Spleen (tissue), 13 donors: ENCODE measurements at places on chromosomes 13 and 19. TPM values are rescaled to one million over a fixed set of nuclear protein-coding genes. Genes with fewer than 3 reads are reported as not detected.

The C13orf42 gene
- not detected for total RNA-seq

DNA sequence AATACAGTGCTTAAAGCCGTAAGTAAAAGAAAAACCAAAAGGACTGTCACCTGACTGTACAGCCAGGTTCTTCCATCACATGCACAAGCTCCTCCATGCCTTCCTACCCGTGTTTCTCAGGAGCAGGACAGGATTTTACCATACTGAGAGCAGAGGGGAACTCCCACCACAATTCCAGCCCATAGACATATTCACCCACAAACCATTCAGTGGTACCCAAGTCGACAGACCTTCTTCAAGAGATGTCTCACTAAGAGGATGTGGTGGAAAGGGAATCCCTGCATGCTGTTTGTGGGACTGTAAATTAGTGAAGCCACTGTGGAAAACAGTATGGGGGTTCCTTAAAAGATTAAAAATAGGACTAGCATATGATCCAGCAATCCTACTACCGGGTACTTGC is 66.9 kb upstream of the DOCK9 start:
- no peak for DNase-seq

The LMTK3 gene
- total RNA-seq = 2.0 TPM

DNA sequence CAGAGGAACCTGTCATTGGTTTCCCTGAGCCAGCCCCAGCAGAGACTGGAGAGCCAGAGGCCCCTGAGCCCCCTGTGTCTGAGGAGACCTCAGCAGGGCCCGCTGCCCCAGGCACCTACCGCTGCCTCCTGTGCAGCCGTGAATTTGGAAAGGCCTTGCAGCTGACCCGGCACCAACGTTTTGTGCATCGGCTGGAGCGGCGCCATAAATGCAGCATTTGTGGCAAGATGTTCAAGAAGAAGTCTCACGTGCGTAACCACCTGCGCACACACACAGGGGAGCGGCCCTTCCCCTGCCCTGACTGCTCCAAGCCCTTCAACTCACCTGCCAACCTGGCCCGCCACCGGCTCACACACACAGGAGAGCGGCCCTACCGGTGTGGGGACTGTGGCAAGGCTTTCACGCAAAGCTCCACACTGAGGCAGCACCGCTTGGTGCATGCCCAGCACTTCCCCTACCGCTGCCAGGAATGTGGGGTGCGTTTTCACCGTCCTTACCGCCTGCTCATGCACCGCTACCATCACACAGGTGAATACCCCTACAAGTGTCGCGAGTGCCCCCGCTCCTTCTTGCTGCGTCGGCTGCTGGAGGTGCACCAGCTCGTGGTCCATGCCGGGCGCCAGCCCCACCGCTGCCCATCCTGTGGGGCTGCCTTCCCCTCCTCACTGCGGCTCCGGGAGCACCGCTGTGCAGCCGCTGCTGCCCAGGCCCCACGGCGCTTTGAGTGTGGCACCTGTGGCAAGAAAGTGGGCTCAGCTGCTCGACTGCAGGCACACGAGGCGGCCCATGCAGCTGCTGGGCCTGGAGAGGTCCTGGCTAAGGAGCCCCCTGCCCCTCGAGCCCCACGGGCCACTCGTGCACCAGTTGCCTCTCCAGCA is 4.2 kb downstream of the ZNF574 start:
- no peak for DNase-seq

The ZNF490 gene
- total RNA-seq = 15.2 TPM

DNA sequence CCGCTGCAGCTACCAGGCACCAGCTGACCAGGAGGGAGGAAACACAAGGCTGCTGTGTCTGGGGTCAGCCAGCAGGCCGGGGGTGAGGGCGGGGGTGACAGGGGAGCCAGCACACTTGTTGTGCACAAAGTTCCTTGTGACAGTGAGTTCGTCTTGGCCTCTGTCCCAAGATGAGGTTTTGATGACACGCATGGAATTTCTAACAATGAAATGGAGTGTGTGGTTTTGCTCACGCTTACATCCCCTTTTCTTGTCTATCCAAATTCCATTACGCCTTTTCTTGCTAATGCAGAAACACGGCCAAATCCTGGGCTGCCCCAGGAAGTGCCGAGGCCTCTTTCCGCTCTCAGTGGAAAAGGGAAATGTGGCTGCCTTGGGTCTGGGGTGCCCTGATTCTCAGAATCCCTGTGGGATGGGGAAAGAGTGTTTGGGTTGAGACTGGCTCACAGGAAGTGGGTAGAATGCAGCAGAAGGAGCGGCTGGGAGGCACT is 73.8 kb downstream of the GADD45B start:
- DNase-seq = peak; percentile 84

- no peak for DNase-seq
Observed at GRCh38 chr13:39641645-39642044, 13.8 kb upstream of the COG6 start.

The CLEC11A gene
- 9.0 TPM for total RNA-seq

DNA sequence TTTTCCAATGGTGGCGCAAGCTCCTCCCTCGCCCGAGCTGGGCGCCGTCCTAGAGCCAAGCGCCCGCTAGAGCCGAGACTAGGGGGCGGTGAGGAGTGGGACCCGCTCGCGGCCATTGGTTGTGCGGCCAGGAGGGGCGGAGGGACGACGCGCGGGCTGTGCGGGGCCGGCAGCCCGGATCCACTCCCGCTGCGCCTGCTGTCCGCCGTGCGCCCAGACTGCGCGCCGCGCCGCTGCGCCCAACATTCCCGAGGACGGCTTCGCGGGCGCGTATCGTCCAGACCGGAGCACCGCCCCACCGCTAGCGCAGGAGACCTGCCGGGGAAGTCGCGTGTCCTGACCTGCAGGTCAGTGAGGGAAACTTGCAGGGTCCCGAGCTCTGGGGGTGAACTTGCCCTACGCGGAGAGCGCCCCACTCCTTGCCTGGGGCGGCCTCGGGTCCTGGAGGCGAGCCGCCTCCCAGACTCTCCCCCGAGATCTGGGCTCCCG is at the start of gene SERTM1:
SERTM1 (plus strand) TSS at position 183 of the 489 bp plus-strand sequence. CDS start 21,059 bp downstream, outside the sequence.
- DNase-seq = peak; percentile 72

The LRFN3 gene
- 7.8 TPM for total RNA-seq

- DNase-seq = peak; percentile 94
Observed at GRCh38 chr13:19957320-19958154, 990 bp upstream of the ZMYM2 start.

- DNase-seq = no peak
Observed at GRCh38 chr19:54133957-54134590, 3.5 kb upstream of the CNOT3 start.

The KLK6 gene
- total RNA-seq = 0.79 TPM

The HTR2A gene
- total RNA-seq = not detected

- DNase-seq = no peak
Observed at GRCh38 chr13:52892925-52893324, 44.5 kb upstream of the PCDH8 start.

DNA sequence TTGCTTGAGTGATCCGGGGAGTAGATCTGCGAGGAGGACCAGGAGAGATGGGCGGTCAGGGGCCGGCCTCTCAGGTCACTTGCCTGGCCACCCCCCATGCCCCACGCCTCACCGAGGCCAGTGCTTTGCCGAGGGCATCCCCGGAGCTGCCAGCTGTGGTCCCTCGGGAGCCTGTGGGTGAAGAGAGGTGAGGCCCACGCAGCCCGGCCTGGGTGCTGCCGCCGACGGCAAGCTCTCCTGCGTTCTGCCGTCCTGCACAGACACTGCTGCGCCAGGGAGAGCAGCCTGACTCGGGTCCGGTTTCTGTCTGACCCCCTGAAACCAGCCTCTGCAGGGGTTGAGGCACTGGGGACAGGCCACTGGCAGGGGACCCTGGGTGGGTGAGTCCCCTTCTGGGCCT is 15.8 kb upstream of the UQCR11 start:
- DNase-seq = no peak

DNA sequence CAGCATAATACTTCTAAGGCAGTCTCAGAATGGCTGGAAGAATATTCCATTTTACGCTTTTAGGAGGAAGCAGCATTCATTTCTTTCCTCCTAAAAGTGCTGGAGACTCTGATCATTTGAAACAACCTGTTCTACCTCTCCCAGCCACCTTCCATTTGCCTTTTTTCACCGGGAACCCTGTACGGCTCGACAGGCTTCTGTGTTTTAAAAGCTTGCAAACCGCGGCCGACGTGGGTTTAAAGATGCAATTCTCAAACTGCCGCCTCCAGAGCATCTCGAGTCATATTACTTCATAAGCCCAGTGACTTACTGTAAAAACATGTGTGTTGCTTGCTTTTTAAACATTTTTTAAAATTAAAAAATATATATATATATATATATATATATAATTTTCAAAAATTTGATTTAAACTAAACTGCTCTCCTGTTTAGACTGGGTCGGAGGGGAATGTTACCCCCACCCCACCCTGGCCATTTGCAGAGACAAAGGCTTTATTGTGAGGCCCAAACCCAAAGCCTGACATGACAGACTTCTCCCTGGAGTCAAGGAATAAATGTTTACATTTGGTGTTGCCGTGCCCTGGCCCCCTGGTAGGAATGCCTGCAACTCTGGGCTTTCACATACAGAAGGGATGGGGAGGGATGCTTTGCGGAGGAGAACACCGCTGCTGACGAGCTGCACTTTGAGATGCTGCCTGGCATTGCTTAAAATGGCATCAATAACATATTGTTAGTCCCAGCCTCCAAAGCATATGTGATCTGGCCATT is 30.4 kb downstream of the ZNF536 start:
- no peak for DNase-seq

- DNase-seq = peak; percentile 59
Observed at GRCh38 chr19:7787141-7787540, 24.1 kb downstream of the CLEC4M start.

GRCh38 chr19:16259385-16260159 is 61.9 kb downstream of the AP1M1 start:
- DNase-seq = peak; percentile 95

The RUBCNL gene
- total RNA-seq = 51.7 TPM
